Left colon (tissue), 2 donors: ENCODE measurements at places on chromosomes 12 and 14. TPM values are rescaled to one million over a fixed set of nuclear protein-coding genes. Genes with fewer than 3 reads are reported as not detected.

- no peak for DNase-seq
Measured at GRCh38 chr12:56377310-56377988, 14.8 kb upstream of the APOF start.

- DNase-seq, result no peak
Measured at GRCh38 chr14:88188745-88189416, 134.2 kb downstream of the KCNK10 start.

DNA sequence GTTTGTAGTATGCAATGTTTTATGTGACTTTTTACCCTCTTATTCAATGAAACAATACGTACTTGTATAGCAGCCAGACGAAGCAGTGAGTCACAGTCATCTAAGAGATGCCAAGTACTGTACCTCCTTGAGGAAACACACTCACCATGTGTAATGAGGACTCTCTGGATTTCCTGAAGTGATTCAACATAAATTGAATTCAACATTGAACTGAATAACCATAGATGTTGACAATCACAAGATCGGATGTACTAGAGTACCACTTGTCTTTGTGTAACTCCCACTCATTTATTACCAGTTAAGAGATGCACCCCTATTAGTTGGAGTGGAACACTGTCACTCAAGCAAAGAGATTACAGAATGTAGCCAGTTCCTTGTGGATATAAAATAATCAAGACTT lies 175.2 kb upstream of the HMGA2 start:
- DNase-seq, result no peak

Gene CLEC4E
- not detected for total RNA-seq

Gene ESPL1
- total RNA-seq, result 9.6 TPM

DNA sequence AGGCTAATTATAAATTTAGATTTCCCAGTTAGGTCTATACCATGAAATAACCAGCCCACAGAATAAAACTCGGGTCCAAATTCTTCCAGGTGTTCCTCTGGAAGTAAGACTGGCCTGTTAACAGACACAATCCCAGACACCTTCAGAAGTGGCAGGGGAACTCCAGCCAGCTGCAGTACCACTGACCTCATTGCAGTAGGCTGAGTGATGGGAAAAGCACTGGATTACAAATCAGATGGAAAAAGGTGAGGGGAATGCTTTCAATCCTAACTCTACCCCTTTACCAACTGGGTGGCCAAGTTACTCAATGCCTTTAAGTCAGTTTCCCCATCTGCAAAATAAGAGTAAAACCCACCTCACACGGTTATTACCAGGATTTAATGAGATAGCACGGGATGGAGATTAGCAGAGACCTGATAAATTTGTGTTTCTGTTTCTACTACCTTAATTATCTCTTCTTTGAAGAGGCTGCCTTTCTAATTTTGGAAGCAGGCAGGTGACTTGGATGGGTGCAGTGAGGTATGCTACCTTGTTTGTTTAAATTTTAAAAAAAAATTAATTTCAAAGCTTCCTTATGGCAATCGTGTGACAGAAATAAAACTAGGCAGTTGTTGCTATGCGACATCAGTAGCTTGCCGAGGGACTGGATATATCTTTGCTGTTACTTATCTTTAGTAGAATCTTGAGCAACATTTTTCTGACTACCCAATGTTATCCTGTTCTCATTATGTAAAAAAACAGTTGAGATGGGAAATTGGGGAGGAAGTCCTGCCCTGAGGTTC lies 167.3 kb upstream of the GRIN2B start:
- no peak for DNase-seq

DNA sequence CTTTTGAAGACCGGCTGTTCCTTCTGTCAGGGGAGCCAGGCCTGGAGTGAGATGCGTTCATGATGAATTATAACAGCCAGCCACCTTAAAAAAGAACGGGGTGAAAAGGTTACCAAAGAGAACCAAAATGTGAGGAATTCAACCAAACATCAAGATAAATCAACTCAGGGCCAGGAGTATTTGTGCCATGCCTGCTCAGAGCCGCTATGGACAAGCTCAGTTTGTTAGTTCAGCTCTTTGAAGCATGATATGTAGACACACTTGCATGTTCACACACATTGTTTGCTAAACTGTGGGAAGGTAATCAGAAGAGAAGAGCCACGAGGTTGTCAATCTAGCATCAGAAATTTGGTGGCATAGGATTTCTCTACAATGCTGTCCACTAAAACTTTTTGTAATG lies 367.4 kb upstream of the TBX3 start:
- DNase-seq, result no peak

Gene EIF2S3B
- 2.1 TPM for total RNA-seq

Gene SDSL
- 14.7 TPM for total RNA-seq

DNA sequence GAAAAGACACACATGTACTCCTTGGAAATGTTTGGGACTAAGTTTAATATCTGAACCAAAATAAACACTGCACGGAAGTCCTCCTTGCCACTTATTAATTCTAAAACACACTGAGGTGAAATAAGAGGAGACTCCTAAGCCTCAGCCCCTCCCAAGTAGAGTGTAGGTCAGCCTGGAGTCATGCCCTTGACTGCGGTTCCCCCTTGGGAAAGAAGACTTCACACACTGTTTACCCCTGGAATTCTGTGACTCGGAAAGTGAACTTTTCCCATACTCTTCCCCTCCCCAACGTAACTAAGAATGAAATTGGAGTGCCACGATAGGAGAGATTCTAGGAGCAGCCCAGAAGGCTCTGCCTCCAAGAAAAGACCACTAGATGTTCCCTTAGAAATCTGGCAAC lies 8.6 kb upstream of the TFCP2 start:
- DNase-seq, result no peak

DNA sequence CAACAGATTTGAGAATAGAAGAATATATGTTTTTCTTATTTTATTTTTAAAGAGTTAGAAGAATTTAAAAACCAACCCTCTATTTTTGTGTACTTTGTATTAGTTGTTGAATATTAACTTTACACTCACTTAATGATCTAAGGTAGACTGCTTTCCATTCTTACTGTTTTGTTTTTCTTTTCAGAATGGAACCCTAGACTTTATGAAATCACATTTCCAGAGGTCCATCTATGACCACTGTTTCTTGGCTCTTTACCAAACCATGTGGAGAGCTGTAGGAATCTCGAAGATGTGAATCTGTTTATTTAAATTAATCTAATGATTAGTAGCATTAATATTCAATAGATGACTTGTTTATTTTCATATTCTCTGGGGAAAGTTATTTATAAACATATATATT lies 7.2 kb upstream of the PIK3C2G start:
- no peak for DNase-seq

DNA sequence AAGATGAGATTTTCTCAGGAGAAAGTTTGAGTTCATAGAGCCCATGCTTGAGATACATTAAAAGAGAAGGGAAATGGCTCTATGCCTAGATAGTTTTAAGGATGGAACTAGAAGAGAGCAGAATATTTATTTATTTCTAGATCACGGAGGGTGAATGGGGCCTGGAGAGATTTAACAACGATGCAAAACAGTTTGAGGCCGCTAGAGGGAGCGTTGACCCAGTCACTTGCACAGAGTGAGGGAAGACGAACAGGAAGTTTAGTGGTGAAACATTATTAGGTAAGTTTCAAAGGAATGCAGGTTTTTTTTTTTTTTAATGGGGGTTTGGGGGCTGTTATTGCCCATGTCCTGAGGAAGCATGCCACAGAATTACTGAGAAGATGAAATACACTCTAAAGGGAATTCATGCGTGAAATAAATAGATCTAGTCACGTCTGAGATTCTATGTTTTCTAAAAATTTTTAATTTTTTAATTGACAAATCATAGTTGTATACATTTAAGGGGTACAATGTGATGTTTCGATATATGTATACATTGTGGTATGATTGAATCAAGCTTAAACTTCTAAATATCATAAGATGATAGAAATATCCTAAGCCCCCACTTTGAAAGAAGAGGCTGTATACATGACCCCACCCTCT lies 14.8 kb upstream of the PPP1R1A start:
- no peak for DNase-seq

Gene ALG10
- total RNA-seq, result 5.4 TPM

GRCh38 chr12:79559591-79559990 lies 131.2 kb downstream of the PAWR start:
- no peak for DNase-seq

DNA sequence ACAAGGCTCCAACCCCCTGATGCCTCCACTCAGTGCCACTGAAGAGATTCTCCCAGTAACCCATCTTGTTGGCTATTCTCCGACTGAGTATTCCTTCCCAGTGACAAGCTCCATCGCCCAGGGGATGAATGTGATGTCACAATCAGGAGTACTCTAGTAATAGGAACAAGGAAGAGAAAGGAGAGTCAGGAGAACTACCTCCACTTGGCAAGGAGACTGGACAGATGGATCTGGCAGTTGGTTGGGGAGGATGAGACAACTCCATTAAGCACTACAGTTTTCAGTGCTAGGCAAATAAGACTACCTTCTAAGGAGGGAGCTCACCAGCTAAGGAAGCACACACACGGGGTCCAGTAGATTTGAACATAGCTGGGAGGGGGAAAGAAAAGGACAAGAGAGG lies 5.3 kb downstream of the RNF41 start:
- DNase-seq, result no peak

Gene KLHL33
- 0.31 TPM for total RNA-seq

DNA sequence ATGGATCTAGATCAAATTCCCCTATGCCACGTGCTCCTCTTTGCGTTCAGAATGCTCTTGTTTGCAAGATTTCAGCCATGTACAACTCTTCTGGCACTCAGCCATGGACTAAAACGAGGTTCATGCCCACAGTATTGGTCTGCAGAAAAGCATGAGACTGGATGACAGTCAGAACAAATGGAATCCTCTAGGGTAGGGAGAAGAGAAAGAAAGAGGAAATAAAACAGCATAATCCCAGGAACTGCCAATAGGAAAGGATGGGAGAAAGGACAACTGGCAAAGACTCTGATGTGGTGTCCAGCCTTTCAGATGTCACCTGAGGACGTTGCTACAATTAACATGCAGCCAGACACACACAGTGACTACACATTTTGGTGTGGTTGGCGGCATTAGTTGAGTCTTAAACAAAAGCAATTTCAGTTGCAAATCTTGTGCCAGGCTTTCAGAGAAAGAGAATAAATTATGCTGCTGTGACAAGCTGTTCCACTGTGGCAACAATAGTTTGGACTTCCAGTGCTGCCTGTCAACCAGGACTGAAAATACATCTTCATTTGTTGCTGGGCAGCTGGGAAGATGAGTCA lies 338.0 kb downstream of the RGS6 start:
- DNase-seq, result no peak
